ENCODE measurements at places on chromosomes 1 and 21. TPM values are rescaled to one million over a fixed set of nuclear protein-coding genes. Genes with fewer than 3 reads are reported as not detected.

RABGGTB gene
- 40.0 TPM for total RNA-seq

SPRR2E gene
- total RNA-seq: not detected

KIF2C gene
- 4.7 TPM for total RNA-seq

FCRL6 gene
- not detected for total RNA-seq

TEX38 gene
- total RNA-seq: not detected

GJA9 gene
- not detected for total RNA-seq

RAP1GAP gene
- not detected for total RNA-seq

PTGFR gene
- 0.35 TPM for total RNA-seq

ANKRD34A gene
- total RNA-seq: 0.35 TPM

FAM3B gene
- not detected for total RNA-seq

PRAMEF14 gene
- total RNA-seq: not detected

SHISAL2A gene
- not detected for total RNA-seq

OVAAL gene
- 0.24 TPM for total RNA-seq

SCYL3 gene
- total RNA-seq: 4.1 TPM

PRRX1 gene
- 0.93 TPM for total RNA-seq

CLCA1 gene
- total RNA-seq: not detected

CLCNKA gene
- total RNA-seq: not detected

REN gene
- 0.29 TPM for total RNA-seq

THRAP3 gene
- total RNA-seq: 105 TPM

ANGPTL1 gene
- not detected for total RNA-seq

AK4 gene
- total RNA-seq: 21.5 TPM

ABCA4 gene
- total RNA-seq: 7.0 TPM

ILDR2 gene
- not detected for total RNA-seq

All from glomerular endothelial cell (primary cell).